ENCODE measurements at places on chromosomes 1 and 21. TPM values are rescaled to one million over a fixed set of nuclear protein-coding genes. Genes with fewer than 3 reads are reported as not detected.

E2F2 gene
- total RNA-seq: not detected

ALPL gene
- under 0.01 TPM for total RNA-seq

TEKT2 gene
- under 0.01 TPM for total RNA-seq

ATP1A4 gene
- not detected for total RNA-seq

FAM177B gene
- total RNA-seq: not detected

PDE4B gene
- 8.8 TPM for total RNA-seq

RNU1-1 gene
- total RNA-seq: 2,114 TPM

CDC42BPA gene
- total RNA-seq: 42.1 TPM

CD1B gene
- not detected for total RNA-seq

CHD1L gene
- 32.6 TPM for total RNA-seq

SLC6A17 gene
- 0.09 TPM for total RNA-seq

MYOM3 gene
- not detected for total RNA-seq

GFI1 gene
- total RNA-seq: not detected

RSPO1 gene
- total RNA-seq: 0.16 TPM

RHBDL2 gene
- total RNA-seq: 0.79 TPM

XCL2 gene
- total RNA-seq: not detected

TIAM1 gene
- total RNA-seq: 6.0 TPM

ZBTB18 gene
- total RNA-seq: 4.6 TPM

SCCPDH gene
- total RNA-seq: 45.2 TPM

PKP1 gene
- 0.34 TPM for total RNA-seq

GUCA2B gene
- total RNA-seq: not detected

RNU1-3 gene
- 10,807 TPM for total RNA-seq

LCE2B gene
- total RNA-seq: not detected

IFI44L gene
- total RNA-seq: 5.9 TPM

OR6F1 gene
- not detected for total RNA-seq

FCRL6 gene
- total RNA-seq: not detected

TMEM81 gene
- total RNA-seq: 1.5 TPM

KRTAP19-3 gene
- not detected for total RNA-seq

TRIM63 gene
- not detected for total RNA-seq

NUF2 gene
- total RNA-seq: 1.6 TPM

NEGR1 gene
- total RNA-seq: 2.9 TPM

CTSS gene
- total RNA-seq: 9.0 TPM

APCS gene
- total RNA-seq: not detected

BSND gene
- total RNA-seq: not detected

INAVA gene
- total RNA-seq: under 0.01 TPM

CD160 gene
- total RNA-seq: not detected

OR2W3 gene
- not detected for total RNA-seq

S100A2 gene
- total RNA-seq: 3.8 TPM

TSPEAR gene
- total RNA-seq: not detected

OR2L5 gene
- not detected for total RNA-seq

ADSS2 gene
- 34.8 TPM for total RNA-seq

VPS45 gene
- 43.2 TPM for total RNA-seq

PDC gene
- total RNA-seq: not detected

FAM72B gene
- 1.7 TPM for total RNA-seq

SHE gene
- under 0.01 TPM for total RNA-seq

C1QTNF12 gene
- 2.8 TPM for total RNA-seq

RHD gene
- not detected for total RNA-seq

BNIPL gene
- total RNA-seq: 0.16 TPM

OR2T11 gene
- total RNA-seq: not detected

SEMA4A gene
- 1.6 TPM for total RNA-seq

DMBX1 gene
- total RNA-seq: not detected

GPR37L1 gene
- total RNA-seq: not detected

FMO1 gene
- 0.16 TPM for total RNA-seq

ADCY10 gene
- total RNA-seq: 0.17 TPM

KCNAB2 gene
- total RNA-seq: 5.8 TPM

WNT3A gene
- total RNA-seq: not detected

PLA2G2C gene
- not detected for total RNA-seq

SERPINC1 gene
- total RNA-seq: not detected
